ENCODE measurements at places on chromosomes 4 and X. TPM values are rescaled to one million over a fixed set of nuclear protein-coding genes. Genes with fewer than 3 reads are reported as not detected.

DNA sequence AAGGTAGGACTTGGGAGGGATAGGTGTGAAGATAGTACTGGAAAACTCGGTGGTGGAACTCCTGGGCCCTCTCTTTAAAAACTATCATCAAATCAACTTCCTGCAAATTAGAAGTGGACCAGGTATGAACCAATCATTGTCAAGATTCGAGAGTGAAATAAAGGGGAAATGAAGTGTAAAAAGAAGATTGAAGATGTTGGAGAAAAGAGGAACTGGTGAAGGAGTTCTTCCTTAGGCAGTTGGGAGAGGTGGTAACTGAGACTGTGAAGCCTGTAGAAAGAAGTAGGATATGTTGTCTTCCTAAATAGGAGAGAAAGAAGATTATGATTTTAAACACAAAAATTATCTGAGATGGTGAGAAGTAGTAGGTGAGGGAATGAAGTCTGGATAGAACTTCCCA lies 212.2 kb downstream of the PPP1R2C start:
- no peaks in the 10 kb centered on the region for H3K27me3 ChIP-seq
- H3K27ac ChIP-seq, result no peak overlapping the region
- no peak overlapping the region for H3K4me3 ChIP-seq
- H3K36me3 ChIP-seq, result no peaks in the 10 kb centered on the region
- DNase-seq, result no peak
- H3K4me1 ChIP-seq, result no peaks in the 10 kb centered on the region

DNA sequence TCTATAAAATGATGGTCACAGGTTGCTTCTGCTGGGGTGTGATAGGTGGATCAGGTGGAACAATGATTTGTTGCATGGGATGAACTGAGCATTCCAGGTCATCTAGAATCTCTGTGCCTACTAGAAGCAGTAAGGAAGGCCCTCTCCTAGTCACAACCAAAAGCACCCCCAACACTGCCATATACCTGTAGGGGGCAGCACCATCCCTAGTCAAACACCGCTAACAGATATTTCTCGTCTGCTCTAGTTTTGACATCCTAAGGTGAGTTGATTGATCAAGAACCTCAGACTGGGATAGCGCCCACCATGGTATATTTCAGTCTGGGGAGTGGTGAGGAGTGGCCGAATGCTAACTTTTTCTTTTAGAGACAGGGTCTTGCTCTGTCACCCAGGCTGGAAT lies 160.2 kb downstream of the NHS start:
- no peaks in the 10 kb centered on the region for H3K36me3 ChIP-seq
- no peak for DNase-seq
- no peak overlapping the region for H3K27ac ChIP-seq
- H3K27me3 ChIP-seq, result no peaks in the 10 kb centered on the region

The NBDY gene
- total RNA-seq, result 17.3 TPM

DNA sequence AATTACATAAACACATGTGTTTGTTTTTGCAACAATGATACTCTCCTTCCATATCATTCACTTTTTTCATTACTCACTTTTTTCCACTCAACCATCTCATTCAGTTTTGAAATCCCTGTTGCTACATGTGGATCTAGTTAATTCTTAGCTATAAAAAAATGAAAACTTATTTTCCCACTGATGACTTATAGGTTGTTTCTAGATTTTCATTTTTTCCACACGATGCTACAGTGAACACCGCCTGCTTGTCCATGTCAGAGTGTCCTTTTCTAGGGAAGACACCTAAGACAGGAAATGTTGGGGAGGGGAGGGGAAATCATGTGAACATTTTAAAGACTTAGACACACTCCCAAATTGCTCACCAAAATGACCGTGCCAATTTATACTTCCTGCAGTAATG lies 70.2 kb downstream of the SUPT20HL2 start:
- H3K27me3 ChIP-seq, result no peaks in the 10 kb centered on the region
- H3K36me3 ChIP-seq, result no peaks in the 10 kb centered on the region
- no peaks in the 10 kb centered on the region for H3K4me1 ChIP-seq
- H3K4me3 ChIP-seq, result no peak overlapping the region
- H3K27ac ChIP-seq, result no peak overlapping the region

The TGIF2LX gene
- total RNA-seq, result not detected

- no peak overlapping the region for H3K27ac ChIP-seq
- DNase-seq, result no peak
- H3K36me3 ChIP-seq, result no peaks in the 10 kb centered on the region
- H3K27me3 ChIP-seq, result no peaks in the 10 kb centered on the region
- H3K4me1 ChIP-seq, result peaks cover 7% of the 10 kb centered on the region
These were observed 82.4 kb upstream of the FAM9C start for GRCh38 chrX:13126775-13127174.

- no peak overlapping the region for H3K4me3 ChIP-seq
- H3K4me1 ChIP-seq, result no peaks in the 10 kb centered on the region
- no peaks in the 10 kb centered on the region for H3K36me3 ChIP-seq
- H3K27me3 ChIP-seq, result no peaks in the 10 kb centered on the region
- no peak overlapping the region for H3K27ac ChIP-seq
- no peak for DNase-seq
These were observed 44.1 kb upstream of the MBNL3 start for GRCh38 chrX:132532913-132533312.

DNA sequence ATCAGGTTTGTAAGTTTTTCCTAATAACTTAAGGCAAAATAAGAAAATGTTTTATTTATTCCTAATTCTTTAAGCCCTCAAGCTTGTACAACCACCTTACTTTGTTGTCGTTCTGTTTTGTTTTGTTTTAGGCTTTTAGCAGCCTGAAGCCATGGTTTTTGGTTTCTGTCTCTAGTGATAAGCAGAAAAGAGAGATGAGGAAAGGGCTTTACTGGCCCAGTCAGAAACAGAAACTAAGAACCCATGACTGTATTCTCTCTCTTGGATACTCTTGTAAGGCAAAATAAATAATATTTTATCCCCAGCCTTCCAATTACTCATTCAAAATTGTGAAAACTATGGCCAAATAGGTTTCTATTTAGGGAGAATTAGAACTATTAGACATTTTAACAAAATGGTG lies 29.4 kb downstream of the TBC1D19 start:
- no peaks in the 10 kb centered on the region for H3K27me3 ChIP-seq
- H3K4me3 ChIP-seq, result no peak overlapping the region
- no peaks in the 10 kb centered on the region for H3K4me1 ChIP-seq

GRCh38 chr4:176885224-176885623 lies 92.5 kb upstream of the VEGFC start:
- DNase-seq, result no peak
- no peaks in the 10 kb centered on the region for H3K36me3 ChIP-seq
- H3K4me1 ChIP-seq, result no peaks in the 10 kb centered on the region
- no peak overlapping the region for H3K4me3 ChIP-seq

GRCh38 chr4:167196344-167197012 lies 37.8 kb downstream of the SPOCK3 start:
- no peak for DNase-seq
- no peaks in the 10 kb centered on the region for H3K4me1 ChIP-seq
- H3K36me3 ChIP-seq, result no peaks in the 10 kb centered on the region
- no peak overlapping the region for H3K27ac ChIP-seq
- H3K4me3 ChIP-seq, result no peak overlapping the region

DNA sequence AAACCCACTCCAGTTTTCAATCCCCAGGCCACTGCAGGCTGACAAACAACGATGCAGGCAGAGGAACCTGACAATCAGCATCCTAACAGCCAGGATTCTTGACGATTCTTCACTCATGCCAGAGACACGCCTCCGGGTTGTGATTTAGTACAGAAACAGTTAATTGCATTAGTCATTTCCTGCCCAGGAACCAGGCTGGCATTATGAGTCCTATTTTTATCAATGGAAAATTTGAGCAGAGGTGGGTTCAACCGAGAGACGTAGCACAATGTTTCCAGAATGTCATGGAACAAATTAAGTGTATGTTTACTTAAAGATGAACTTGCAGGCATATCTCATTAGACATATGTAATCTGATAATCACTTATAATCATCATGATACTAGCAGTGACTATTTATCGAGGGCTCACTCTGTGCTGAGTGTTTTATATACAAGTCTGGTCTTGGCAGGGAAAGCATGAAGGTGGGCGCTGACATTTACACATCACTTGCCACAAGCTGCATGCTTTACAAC lies 159.7 kb downstream of the NSUN7 start:
- peak overlapping the region; percentile 5 for H3K27ac ChIP-seq
- peaks cover 3% of the 10 kb centered on the region for H3K36me3 ChIP-seq
- H3K4me3 ChIP-seq, result no peak overlapping the region
- H3K27me3 ChIP-seq, result no peaks in the 10 kb centered on the region
- peaks cover 13% of the 10 kb centered on the region for H3K4me1 ChIP-seq

GRCh38 chr4:157389741-157390140 lies 169.2 kb downstream of the GRIA2 start:
- no peak overlapping the region for H3K4me3 ChIP-seq
- H3K27me3 ChIP-seq, result no peaks in the 10 kb centered on the region
- H3K27ac ChIP-seq, result no peak overlapping the region

DNA sequence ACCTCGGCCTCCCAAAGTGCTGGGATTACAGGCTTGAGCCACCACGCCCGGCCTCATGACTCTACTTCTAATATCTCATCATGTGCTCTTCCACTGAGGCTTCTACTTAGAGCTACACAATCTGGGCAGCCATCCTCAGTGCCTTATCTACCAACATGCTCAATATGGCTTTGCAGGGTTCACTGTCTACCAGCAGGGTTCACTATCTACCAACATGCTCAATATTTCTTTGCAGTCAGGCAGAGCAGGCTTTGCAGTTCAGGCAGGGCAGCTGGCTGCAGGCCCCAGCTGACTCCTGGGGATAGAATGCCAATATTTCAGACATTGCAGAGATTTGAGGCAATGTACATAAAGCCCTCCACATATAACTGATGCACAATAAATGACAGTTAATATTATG lies 47.5 kb downstream of the PKD2 start:
- H3K4me3 ChIP-seq, result no peak overlapping the region
- no peaks in the 10 kb centered on the region for H3K36me3 ChIP-seq
- no peaks in the 10 kb centered on the region for H3K4me1 ChIP-seq
- DNase-seq, result no peak
- H3K27me3 ChIP-seq, result no peaks in the 10 kb centered on the region

The CCNI gene
- 434 TPM for total RNA-seq

The HSFX1 gene
- 3.4 TPM for total RNA-seq

GRCh38 chr4:167452922-167453430 lies 218.7 kb upstream of the SPOCK3 start:
- H3K36me3 ChIP-seq, result no peaks in the 10 kb centered on the region
- H3K4me3 ChIP-seq, result no peak overlapping the region
- H3K27me3 ChIP-seq, result no peaks in the 10 kb centered on the region
- H3K4me1 ChIP-seq, result no peaks in the 10 kb centered on the region

DNA sequence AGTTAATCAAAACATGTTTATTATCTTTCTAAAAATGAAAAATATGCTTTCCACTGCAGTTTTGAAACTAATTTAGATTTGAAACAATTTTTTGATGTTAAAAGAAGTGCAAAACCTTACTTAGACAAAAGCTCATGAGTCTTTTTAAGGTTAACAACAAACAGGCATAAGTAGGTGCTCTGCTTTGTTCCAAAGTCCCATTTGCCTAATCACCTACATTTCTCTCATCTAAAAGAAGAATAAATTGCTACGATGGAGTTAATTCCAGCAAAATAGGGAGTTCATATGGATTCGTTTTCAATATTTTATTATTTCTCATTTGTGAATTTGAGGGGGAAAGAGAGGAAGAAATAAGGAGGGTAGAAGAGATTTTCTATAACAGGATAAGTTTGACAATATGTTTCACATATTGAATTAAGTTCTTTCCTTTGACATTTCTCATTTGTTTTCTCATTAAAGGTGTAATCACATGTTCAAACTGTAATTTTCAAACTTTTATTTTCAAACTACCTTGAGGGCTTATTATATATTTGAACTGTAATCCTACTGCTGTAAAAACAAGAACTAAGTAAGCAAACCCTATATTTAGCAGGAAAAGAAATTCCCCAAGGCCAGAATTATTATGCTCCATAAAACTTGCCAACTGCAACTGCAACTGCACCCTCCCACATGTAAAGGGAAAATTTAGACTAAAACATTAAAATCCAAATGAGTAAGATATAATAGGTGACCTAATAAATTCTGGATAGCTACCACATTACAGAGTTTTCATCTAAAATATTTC lies 9.6 kb upstream of the SLC39A8 start:
- H3K27ac ChIP-seq, result no peak overlapping the region
- no peak for DNase-seq
- no peaks in the 10 kb centered on the region for H3K4me1 ChIP-seq
- H3K4me3 ChIP-seq, result no peak overlapping the region
- H3K27me3 ChIP-seq, result no peaks in the 10 kb centered on the region
- H3K36me3 ChIP-seq, result no peaks in the 10 kb centered on the region

- H3K27ac ChIP-seq, result no peak overlapping the region
- no peak overlapping the region for H3K4me3 ChIP-seq
- no peaks in the 10 kb centered on the region for H3K4me1 ChIP-seq
- no peaks in the 10 kb centered on the region for H3K27me3 ChIP-seq
- no peaks in the 10 kb centered on the region for H3K36me3 ChIP-seq
- no peak for DNase-seq
These were observed 447.5 kb downstream of the NKX6-1 start for GRCh38 chr4:84051639-84052038.

The CWH43 gene
- 16.0 TPM for total RNA-seq

GRCh38 chrX:82973646-82974045 lies 534.4 kb upstream of the POU3F4 start:
- H3K27me3 ChIP-seq, result no peaks in the 10 kb centered on the region
- no peak overlapping the region for H3K4me3 ChIP-seq
- H3K27ac ChIP-seq, result no peak overlapping the region
- DNase-seq, result peak; percentile 53
- no peaks in the 10 kb centered on the region for H3K36me3 ChIP-seq

DNA sequence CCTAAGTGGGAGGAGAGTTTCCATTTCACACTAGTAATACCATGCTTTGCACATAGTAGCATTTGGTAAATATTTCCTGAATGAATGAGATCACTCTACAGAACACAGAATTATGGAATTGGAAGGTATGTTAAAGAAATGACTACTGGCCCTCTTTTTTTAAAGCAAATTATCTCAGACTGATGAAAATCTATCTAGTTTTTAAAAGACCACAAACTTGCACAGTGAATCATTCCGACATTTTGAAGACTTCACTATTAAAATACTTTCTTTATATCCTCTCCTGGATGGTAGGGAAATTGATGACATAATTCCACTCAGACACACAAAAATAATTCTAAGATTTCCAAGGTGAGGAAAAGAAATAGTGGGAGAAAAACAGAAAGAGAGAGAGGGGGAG lies 68.4 kb upstream of the ETNPPL start:
- no peaks in the 10 kb centered on the region for H3K36me3 ChIP-seq
- peaks cover 7% of the 10 kb centered on the region for H3K4me1 ChIP-seq
- DNase-seq, result no peak
- no peak overlapping the region for H3K4me3 ChIP-seq
- no peak overlapping the region for H3K27ac ChIP-seq
- no peaks in the 10 kb centered on the region for H3K27me3 ChIP-seq

Measured in thyroid gland (tissue), 4 donors.